ENCODE measurements at places on chromosomes 2 and 18.

DNA sequence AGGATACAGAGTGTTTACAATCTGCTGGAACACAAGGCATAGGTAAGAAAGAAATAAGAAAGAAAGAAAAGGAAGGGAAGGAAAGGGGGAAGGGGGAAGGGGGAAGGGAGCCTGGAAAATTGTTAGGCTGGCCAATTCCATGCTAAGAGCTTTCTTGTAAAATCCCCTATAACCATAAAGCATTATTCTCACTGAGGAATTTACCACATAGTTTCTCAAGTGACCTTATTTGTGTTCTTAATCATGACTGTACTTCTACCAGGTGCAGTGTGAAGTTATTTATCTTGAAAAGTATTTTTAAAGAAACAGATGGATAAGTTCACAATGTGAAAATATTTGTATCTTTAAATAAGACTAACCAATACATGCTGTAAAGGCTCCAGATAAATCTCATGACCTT is 39.2 kb upstream of the KIDINS220 start:
- no peak for DNase-seq

DNA sequence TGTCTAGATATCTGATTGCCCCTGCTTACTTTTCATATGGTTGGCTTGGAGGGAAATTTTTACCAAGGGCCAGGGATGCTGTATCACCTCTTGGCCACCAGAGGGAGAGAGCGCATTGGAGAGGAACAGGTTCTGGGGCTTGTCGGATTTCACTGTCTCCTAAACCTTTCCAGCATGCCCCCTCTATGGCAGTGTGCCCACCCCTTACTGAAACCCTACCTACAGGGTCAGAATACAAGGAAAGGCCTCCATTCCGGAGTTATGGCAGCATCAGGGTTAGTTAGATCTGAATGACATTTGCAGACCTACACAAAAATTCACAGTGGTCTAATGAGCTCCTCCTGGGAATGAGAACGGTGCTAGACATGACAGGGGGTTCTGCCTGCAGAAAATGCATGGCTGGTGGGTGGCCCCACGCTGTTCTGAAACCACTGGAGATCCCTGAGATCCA is 5.8 kb downstream of the SLC14A2 start:
- DNase-seq: peak; percentile 48

DNA sequence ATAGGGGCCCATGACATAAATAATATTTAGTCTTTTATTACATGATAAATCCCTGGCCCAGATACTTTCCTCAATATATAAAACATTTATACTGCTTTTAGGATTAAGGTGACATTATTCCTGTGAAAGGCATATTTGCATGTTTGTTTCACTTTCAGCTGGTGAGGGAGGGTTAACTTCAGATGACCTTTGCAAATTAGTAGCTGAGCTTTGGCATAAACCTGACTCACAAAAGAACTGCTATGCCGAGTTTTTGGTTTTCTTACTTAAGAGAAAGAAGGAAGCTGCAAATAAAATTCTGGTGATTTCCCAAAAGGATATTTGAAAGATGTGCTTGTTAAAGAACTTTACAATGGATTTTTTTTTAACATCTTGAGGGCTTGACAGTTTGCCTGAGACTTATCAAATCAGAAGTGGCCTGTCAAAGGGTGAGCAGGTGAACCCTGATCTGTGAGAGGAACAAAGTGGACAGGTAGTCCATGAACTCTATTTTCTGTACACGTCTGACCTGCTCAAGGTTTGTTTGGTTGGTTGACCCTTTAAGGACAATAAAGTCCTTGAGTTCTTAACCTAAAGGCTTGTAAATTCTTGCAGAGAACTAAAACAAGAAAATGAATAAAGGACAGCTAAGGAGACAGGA is 93.5 kb downstream of the FAM124B start:
- DNase-seq: no peak

DNA sequence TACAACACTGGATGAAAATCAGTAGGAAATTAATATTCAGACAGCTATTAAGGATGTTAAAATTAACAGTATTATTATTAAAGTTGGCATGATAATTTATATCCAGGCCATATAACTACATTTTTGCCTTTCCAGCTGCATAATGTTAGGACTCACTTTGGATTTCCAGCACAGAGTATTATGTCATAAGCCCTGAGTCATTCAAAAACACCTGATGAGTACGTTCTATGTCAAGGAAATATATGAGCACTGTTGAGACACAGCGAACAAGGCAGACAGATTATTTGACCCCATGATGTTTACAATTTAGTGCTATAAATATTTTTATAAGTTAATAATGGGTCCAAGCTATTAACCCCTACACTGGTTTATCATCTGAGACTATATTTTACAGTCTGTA is 59.8 kb upstream of the RIT2 start:
- DNase-seq: no peak

GRCh38 chr2:218798767-218799504 is 17.0 kb downstream of the CYP27A1 start:
- no peak for DNase-seq

DNA sequence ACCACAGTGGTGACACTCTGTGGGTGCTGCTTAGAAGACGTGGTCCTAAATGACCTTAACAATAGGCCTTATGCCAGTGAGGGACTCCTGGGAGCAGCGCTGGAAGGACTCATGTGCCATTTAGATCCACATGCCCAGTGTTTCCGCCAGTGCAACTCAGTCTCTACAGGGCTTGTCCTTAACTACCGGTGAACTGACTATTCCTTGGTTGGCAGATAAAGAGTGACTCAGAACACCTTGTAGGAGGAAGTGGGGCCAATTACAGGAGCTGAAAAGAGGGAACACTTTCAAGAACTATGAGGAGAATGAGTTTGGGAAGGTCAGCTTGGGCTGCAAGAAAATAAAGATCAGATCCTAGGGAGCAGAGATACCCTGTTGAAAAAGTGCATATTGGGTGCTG is 1.8 kb upstream of the CDK5R2 start:
- DNase-seq: no peak

DNA sequence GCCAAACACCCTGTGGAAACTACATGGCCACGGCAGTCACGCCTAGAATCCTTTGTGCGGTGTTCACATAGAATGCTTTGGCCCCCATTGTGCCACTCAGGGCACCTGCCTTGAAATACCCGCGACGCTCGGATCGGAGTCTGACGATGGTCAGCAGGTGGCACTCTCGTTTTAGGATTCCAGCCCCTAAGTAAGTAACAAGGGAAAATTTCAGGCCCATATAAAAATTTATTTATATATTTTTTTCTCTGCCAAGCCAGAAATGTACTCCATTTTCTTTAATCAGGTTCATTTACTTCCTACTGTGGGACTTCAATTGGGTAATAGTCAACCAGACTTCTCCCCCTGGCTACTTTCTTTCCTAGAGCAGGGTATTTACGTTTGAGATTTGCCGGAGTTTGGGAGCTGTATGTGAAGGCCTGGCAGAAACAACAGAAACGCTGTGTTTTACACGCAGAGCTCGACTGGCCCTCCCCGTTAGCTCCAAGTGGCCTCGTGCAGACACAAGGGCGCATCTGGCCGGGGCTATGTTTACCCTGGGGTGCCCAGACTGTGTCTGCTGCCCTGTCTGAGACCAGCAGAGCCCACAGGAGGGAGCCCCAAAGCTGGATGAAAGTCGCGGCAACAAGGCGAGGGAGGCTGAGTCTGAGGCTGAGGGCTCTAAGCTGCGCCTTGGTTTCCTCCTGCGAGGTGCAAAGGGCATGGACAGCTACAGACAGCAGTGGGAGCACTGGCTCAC is 41.6 kb downstream of the LRRC30 start:
- DNase-seq: peak; percentile 32

DNA sequence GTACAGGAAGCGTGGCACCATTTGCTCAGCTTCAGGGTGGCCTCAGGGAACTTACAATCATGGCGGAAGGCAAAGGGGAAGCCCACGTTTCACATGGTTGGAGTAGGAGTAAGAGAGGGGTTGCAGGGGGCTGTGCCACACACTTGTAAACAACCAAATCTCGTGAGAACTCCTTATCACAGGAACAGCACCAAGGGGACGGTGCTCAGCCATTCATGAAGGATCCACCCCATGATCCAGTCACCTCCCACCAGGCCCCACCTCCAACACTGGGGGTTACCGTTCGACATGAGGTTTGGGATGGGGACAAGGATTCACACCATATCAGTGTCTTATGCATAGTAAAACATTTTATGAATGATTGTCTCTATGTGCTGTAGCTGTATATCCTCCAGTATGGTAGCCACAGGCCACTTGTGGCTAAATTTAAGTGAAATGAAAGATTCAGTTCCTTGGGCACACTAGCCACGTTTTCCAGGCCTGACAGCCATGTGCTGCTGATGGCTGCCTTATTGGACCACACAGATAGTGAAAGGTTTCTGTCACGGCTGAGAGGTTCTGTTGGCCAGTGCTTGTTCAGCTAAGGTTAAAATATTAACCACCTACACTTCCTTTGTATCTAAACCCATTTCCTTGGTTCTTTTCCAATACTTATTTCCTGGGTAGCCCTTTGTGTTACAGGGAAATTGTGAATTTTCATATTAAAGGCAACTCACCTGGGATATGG is 77.3 kb downstream of the AGAP1 start:
- no peak for DNase-seq

- no peak for DNase-seq
Observed at GRCh38 chr18:21459706-21460286, 140.7 kb downstream of the ESCO1 start.

DNA sequence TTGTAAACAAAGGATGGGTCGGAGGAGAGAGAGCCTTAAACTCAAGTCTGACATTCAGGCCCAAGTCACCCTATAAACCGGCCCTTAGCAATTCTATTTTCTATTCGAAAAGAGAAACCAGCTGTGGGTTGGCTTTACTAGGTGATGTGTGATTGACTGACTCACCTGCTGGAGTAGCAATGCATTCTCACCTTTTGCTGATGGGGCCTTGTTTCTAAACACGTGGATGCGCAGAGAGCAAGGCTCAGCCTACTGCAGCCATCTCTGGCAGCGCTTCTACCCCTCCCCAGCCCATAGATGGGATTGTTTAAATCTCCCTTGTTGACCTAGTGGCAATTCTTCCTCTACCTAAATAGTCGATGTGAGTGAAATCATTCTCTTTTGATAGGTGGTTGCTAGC is 138.5 kb downstream of the MEIS1 start:
- peak; percentile 39 for DNase-seq

GRCh38 chr18:21291106-21291505 is 49.1 kb downstream of the GREB1L start:
- DNase-seq: peak; percentile 10

DNA sequence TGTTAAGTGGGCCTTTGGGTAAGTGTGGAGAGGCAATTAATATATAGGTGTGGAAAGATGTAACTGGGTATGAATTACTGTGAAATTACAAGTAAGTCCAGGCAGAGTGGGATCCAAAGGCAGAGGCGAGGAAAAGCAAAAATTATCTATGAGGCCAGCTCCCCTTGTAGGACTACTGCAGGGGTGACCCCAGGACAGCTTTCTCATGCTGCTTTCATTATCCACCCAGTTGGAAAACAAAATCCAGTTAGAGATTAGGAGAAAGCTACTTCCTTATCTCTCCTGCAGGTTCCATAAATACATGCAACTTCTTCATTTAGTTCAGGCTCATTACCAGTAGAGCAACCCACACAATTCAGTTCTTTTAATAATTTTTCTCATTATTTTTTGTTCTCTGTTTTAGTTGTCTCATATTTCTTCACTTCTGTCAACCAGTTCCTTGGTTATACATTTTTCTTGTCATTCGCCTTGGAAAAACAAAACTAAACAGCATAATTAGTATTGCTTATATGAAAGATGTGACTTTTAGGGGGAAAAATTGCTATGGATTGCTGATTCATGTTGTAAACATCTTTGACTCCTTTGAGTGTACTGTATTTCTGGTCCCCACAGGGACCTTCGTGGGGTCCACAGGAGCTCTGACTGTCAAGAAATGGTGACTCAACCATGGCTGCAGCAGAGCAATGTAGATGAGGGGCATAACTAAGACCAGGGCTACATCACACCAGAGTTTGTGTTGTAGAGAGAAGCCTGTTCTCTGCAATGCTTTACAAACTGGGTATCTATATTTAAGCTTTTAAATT is 110.4 kb upstream of the PARD3B start:
- DNase-seq: no peak

- DNase-seq: no peak
Observed at GRCh38 chr18:9153256-9153655, 16.7 kb downstream of the ANKRD12 start.

DNA sequence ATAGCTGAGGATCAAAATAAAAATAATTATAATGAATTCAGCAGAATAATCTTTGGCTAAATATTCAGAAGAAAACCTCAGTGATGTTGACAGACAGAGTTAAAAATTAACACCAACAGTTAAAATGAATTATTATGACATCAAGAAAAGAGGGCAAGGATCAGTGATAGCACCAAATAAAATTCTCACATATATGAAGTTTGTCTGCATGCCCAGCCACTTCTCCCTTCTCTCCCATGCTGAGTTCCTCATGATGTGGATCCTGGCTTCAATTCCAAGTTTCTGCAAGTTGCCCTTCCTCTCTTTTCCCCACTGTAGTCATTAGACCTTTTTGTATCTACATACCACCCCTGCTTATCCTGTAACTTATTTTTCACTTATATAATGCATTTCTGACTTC is 6.8 kb downstream of the STRADB start:
- no peak for DNase-seq

DNA sequence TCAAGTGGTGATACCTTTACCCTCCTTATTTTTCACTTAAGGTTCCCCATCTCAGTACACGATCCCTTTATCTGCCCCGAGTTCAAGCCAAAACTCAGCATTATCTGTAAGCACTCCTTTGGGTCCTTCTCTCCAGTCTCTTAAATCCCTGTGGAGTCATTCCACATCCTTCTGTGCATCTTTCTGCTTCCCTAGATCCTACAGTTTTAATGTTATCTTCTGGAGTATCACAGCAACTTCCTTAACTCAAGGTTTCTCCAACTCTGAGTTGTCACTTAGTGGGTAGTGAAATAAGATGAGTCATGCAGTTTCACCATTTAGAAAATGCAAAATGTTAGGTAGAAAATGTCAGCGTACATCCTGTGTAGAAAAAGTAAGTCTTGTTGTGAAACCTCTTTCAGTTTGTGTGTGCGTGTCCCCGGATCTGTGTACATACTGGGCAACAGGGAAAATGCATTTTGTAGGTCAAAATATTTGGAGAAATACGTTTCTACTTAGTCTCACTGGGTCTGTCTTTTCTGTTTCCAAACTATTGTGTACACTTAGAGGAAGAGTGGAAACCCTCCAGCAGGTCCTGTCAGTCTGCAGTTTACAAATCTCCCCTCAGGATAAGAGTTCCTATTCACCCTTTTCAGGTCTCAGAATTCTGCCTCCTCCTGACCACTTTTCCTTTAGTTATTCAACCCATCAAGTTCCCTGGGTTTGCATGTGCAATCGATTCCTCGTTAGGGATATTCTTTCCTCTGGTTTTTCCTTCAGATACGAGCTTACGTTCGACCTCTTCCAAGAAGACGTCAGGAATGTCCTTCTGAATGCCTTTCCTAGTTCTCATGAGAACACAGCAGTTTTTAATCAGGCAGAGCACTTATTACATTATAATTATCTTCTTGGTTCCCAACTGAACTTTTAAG is 154.8 kb downstream of the TGIF1 start:
- DNase-seq: no peak

- no peak for DNase-seq
Observed at GRCh38 chr2:230795856-230796255, 68.9 kb upstream of the ITM2C start.

DNA sequence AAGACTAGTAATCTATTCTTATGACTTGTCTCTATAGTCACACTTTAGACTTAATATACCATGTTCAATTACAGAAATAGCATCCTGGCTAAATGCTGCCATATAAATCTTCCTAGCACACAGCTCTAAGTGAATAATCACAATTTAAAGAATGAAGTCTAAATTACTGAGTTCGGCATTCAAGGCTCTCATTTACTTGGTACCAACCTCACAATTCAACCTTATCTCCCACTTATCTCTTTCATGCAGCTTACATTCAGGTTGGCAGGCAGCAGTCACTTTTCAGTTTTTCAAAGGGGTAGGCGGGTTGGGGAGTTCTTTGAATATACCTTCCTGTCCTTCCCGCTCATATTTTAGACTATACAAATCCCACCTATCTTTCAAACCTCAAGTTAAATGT is 1.5 kb downstream of the MMADHC start:
- DNase-seq: no peak

Data from NCI-H2081 (cell line).